Spinal cord (tissue), 10 donors: ENCODE measurements at places on chromosomes 6 and 20. TPM values are rescaled to one million over a fixed set of nuclear protein-coding genes. Genes with fewer than 3 reads are reported as not detected.

The MYH7B gene
- polyA plus RNA-seq: 5.5 TPM

The ME1 gene
- polyA plus RNA-seq: 20.6 TPM

The ZBTB9 gene
- 14.1 TPM for polyA plus RNA-seq

GRCh38 chr6:125188037-125188436 lies 34.5 kb downstream of the TPD52L1 start:
- H3K4me3 ChIP-seq: no peak overlapping the region
- no peaks in the 10 kb centered on the region for H3K27me3 ChIP-seq
- no peaks in the 10 kb centered on the region for H3K4me1 ChIP-seq
- no peak for DNase-seq
- no peaks in the 10 kb centered on the region for H3K36me3 ChIP-seq

- no peak overlapping the region for H3K4me3 ChIP-seq
- H3K4me1 ChIP-seq: no peaks in the 10 kb centered on the region
- no peak for DNase-seq
- H3K27me3 ChIP-seq: no peaks in the 10 kb centered on the region
- H3K36me3 ChIP-seq: no peaks in the 10 kb centered on the region
These were observed 20.9 kb downstream of the KCTD20 start for GRCh38 chr6:36463676-36464075.

GRCh38 chr6:25842526-25842925 lies 10.7 kb upstream of the SLC17A1 start:
- H3K4me1 ChIP-seq: no peaks in the 10 kb centered on the region
- no peaks in the 10 kb centered on the region for H3K36me3 ChIP-seq
- no peaks in the 10 kb centered on the region for H3K27me3 ChIP-seq
- no peak overlapping the region for H3K27ac ChIP-seq

GRCh38 chr6:132227904-132228303 lies 173.4 kb downstream of the MOXD1 start:
- H3K27me3 ChIP-seq: no peaks in the 10 kb centered on the region
- DNase-seq: no peak
- no peaks in the 10 kb centered on the region for H3K4me1 ChIP-seq
- no peak overlapping the region for H3K4me3 ChIP-seq

GRCh38 chr20:40144581-40144980 lies 544.5 kb downstream of the MAFB start:
- no peaks in the 10 kb centered on the region for H3K4me1 ChIP-seq
- H3K4me3 ChIP-seq: no peak overlapping the region
- H3K36me3 ChIP-seq: no peaks in the 10 kb centered on the region
- H3K27ac ChIP-seq: no peak overlapping the region
- H3K27me3 ChIP-seq: no peaks in the 10 kb centered on the region

DNA sequence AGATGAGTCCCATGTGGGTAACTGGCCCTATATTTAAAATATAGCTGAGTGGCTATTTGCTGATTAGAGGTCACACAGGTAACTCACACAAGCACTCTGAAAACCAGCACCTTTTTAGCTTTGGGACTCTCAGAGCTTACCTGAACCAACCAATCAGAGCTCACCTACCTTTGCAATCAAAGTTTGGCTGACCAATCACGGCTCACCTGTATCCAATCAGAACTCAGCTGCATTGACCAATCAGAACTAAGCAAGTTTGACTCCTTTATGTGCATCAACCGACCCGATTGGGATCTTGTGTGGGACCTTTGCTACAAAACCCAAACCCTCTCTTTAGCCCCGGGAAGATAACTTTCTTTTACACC lies 106.8 kb upstream of the NXT1 start:
- DNase-seq: no peak
- H3K4me3 ChIP-seq: no peak overlapping the region
- peaks cover 5% of the 10 kb centered on the region for H3K4me1 ChIP-seq
- no peaks in the 10 kb centered on the region for H3K36me3 ChIP-seq
- H3K27ac ChIP-seq: no peak overlapping the region

DNA sequence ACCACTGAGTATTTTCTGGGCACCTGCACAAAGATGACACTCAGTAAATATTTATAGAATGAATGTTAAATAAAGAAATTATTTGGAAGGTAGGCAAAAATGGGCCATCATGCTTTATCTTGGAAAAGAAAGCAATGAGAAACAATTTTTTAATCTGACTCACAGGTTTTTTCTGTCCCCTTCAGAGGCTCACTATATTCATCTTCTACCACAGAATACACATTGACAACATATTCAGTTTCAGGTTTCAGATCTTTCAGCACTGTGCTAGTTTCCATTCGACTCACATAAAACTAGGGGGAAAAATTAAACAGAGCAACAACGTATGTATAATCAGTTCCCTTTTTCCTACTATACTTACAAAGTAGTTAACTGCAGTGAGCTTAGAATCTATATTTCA lies 58.3 kb downstream of the COL12A1 start:
- H3K27me3 ChIP-seq: no peaks in the 10 kb centered on the region
- no peak overlapping the region for H3K27ac ChIP-seq
- no peaks in the 10 kb centered on the region for H3K4me1 ChIP-seq

DNA sequence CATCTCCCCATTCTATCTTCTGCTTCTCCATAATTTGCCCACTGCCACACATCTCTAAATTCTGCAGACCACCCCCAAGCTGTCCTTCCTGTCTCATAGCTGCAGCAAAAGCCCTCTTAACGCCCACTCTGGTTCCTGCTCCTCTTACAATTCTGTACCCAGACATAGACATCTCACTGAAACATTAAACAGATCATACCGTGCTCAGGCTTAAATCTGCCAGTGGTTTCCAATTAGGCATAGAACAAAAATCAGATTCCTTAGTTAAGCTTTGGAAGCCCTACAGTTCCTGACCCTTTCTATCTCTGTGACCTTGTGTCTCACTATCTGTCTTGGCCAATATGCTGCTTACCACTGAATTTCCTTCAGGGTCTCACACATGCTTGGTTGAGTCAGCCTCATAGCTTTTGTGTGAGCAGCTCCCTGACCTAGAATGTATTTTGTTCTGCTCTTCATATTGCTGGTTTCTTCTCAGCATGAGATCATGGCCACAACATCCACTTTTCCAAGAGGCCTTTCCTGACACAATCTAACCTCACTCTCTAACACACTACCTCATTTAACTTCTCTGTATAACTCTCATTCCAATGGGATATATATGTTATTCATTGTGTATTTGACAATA lies 749.7 kb downstream of the MAFB start:
- no peaks in the 10 kb centered on the region for H3K4me1 ChIP-seq
- H3K27ac ChIP-seq: no peak overlapping the region
- no peaks in the 10 kb centered on the region for H3K36me3 ChIP-seq

DNA sequence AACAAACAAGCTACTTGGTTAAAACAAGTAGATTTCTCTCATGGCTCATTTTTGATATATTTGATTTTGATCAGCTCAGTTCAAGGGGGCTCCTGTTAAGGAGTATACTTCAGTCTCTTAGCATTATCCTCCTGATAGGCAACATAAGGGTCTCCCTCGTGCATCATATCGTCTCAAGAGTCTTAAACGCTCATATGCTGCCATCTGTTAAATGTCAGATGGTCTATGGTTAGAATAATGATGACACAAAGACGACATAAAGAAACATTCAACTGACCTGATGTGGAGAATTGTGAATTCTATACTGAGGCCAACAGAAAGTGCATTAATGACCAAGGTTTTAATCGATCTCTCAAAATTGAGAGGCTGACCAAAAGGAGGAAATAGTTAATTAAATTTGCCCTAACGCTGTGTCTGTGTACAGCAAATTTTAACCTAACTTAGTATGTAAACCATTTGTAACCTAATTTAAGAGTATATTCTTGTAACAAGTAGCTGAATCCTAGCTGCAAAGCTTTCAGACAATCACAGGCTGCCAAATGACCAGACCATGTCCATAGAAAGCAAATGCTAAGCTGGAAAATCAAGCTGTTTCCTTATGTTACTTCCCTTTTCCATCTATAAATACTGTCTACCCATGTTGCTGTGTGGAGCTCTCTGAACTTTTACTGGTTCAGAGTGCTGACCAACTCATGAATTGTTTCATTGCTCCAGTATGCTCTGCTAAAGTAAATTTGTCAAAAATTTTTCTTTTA lies 1688.5 kb downstream of the GRIK2 start:
- no peaks in the 10 kb centered on the region for H3K4me1 ChIP-seq
- H3K27ac ChIP-seq: no peak overlapping the region
- H3K4me3 ChIP-seq: no peak overlapping the region
- H3K27me3 ChIP-seq: no peaks in the 10 kb centered on the region
- H3K36me3 ChIP-seq: no peaks in the 10 kb centered on the region
